ENCODE measurements at places on chromosomes 5 and 9. TPM values are rescaled to one million over a fixed set of nuclear protein-coding genes. Genes with fewer than 3 reads are reported as not detected.
A peak's percentile ranks its signal among the peaks of the same experiment; 100 is the strongest.

- no peaks in the 10 kb centered on the region for H3K4me1 ChIP-seq
- no peak overlapping the region for H3K4me3 ChIP-seq
- DNase-seq: no peak
- no peaks in the 10 kb centered on the region for H3K27me3 ChIP-seq
- H3K36me3 ChIP-seq: no peaks in the 10 kb centered on the region
These were observed 48.1 kb downstream of the KCNV2 start for GRCh38 chr9:2765250-2765880.

- H3K36me3 ChIP-seq: peaks cover 77% of the 10 kb centered on the region
- no peaks in the 10 kb centered on the region for H3K27me3 ChIP-seq
- H3K27ac ChIP-seq: no peak overlapping the region
- H3K4me3 ChIP-seq: no peak overlapping the region
- peaks cover 20% of the 10 kb centered on the region for H3K4me1 ChIP-seq
These were observed 18.0 kb downstream of the ORM2 start for GRCh38 chr9:114347675-114348074.

DNA sequence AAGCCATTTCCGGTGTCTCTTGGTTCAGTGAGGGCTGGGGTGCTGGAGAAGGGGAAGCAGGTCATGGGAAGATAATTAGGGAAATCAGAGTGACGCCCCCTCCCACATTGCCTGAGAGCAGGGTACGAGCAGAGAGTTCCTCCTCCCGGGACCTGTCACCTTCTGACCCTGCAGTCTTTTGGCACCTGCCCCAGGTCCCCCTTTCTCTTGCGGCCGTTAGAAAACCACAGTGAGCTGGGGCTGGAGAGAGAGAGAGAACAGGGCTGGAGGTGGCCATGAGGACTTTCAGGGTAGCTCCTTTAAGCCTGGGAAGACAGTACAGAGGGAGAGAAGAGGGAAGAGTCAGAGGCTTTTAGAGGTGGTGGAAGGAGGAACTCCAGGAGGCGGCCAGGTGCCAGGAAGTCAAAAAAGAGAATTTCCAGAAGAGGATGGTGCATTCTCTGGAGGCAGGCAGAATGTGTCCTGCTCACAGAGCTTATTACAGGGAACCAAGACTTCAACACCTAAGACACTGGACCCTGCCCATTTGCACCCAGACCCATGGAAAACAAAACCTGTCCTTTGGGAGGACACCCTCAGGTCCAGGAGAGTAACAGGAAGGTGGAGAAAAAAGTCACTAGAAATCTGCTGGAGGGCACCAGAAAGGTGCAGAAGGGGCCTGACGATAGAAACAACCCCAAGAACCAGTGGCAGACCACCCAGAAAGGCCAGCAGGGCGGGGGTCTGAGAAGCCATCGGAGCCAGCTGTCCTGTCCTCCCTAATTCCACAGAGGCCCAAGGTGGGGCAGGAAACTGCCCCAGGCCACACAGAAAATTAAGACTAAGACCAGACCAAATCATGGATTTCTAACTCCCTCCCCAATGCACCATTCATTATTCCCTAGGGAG is 6.5 kb upstream of the ACSL6 start:
- H3K36me3 ChIP-seq: no peaks in the 10 kb centered on the region
- no peak overlapping the region for H3K27ac ChIP-seq
- no peak overlapping the region for H3K4me3 ChIP-seq
- H3K4me1 ChIP-seq: no peaks in the 10 kb centered on the region
- no peak for DNase-seq

GRCh38 chr9:123530244-123530643 is 174.2 kb downstream of the CRB2 start:
- H3K4me3 ChIP-seq: no peak overlapping the region
- H3K4me1 ChIP-seq: no peaks in the 10 kb centered on the region
- no peaks in the 10 kb centered on the region for H3K27me3 ChIP-seq
- H3K36me3 ChIP-seq: no peaks in the 10 kb centered on the region
- DNase-seq: no peak

DNA sequence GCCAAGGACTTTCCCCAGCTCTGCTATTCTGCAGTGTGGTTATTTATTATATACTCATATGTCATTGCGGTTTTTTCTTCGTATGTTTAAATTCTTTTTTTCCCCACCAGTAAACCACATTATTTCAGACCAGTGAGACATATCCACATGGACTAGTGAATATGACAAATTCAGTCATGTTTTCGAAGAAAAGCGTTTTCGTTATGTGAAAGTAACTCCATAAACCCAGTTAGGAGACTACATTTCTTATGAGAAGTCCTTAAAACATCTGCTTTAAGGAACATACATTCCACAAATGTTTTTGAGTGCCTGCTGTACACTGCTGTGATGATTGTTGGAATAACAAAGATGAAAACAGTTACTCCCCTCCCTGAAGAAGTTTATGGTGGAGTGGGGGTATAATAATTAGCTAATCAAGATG is 591.8 kb upstream of the CLINT1 start:
- no peak for DNase-seq
- H3K27ac ChIP-seq: no peak overlapping the region
- no peaks in the 10 kb centered on the region for H3K4me1 ChIP-seq
- H3K27me3 ChIP-seq: no peaks in the 10 kb centered on the region
- no peak overlapping the region for H3K4me3 ChIP-seq

DNA sequence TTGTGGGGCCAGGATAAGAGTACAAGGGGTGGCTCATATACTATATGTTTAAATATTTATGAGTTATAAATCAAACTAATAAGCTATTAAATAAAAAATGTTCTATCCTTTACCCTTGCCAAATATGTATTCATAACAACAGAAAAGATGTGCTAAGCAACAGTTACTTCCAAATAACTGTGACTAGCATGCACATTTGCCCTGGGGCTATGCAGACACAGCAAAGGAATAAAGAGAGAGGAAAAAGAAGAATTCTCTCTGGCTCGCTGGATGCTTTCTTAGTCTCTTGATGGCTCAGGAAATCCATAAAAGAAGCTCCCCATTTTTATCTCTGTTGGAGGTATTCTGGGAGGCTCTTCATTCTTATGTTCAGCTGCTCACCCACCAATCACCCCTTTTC is 182.4 kb upstream of the ATP10B start:
- no peak for DNase-seq
- H3K36me3 ChIP-seq: no peaks in the 10 kb centered on the region
- H3K4me3 ChIP-seq: no peak overlapping the region

DNA sequence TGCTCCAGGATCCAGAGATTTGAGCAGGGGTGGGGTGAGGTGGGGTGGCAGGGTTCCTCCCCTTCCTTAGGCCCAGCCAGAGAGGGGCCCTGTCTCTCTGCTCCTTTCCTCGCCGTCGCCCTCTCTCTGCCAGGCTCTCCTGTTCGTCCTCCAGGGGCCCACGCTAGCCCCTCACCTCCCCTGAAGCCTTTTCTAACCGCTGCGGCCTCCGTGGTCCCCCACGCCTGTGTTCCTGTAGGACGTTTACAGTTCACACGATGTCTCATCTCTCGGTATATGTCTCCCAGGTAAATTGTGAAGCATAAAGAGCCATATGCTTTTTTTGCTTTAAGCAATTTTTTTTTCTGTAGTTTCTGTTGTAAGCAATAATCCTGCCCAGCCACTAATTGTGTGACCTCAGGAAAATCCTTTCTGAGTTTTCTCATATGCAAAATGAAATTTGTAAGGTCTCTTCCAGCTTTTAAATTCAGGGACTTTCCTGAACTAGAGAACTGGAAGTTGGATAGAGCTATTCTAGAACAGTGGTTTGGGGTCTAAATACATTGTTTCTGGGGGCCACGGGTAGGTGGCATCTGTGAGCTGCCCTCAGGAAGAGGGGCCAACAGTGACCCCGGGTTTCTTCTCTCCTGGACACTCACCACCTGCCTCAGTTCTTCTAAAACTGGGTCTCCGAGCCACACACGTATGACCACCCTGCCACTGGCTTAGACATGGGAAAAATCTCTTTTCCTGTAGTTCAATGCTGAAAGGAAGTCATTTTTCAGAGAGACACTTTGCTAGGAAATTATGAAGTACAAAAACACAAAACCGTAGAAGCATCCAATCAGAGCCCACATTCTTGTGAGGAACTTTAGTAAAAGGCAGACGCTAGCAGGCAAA is 50.2 kb upstream of the ZNF366 start:
- H3K27ac ChIP-seq: no peak overlapping the region
- H3K4me3 ChIP-seq: peak overlapping the region; percentile 45
- no peaks in the 10 kb centered on the region for H3K27me3 ChIP-seq

- DNase-seq: no peak
- no peaks in the 10 kb centered on the region for H3K36me3 ChIP-seq
- H3K27me3 ChIP-seq: no peaks in the 10 kb centered on the region
- H3K27ac ChIP-seq: no peak overlapping the region
These were observed 172.6 kb upstream of the S1PR3 start for GRCh38 chr9:88818495-88819201.

- peaks cover 12% of the 10 kb centered on the region for H3K36me3 ChIP-seq
- no peak overlapping the region for H3K4me3 ChIP-seq
- peaks cover 13% of the 10 kb centered on the region for H3K27me3 ChIP-seq
These were observed 1.7 kb upstream of the TMCO6 start for GRCh38 chr5:140637371-140638100.

GRCh38 chr5:9194509-9194908 is 351.4 kb downstream of the SEMA5A start:
- peaks cover 3% of the 10 kb centered on the region for H3K36me3 ChIP-seq
- peaks cover 21% of the 10 kb centered on the region for H3K4me1 ChIP-seq
- H3K4me3 ChIP-seq: no peak overlapping the region
- no peak overlapping the region for H3K27ac ChIP-seq

- DNase-seq: peak; percentile 46
- no peak overlapping the region for H3K27ac ChIP-seq
- peaks cover 18% of the 10 kb centered on the region for H3K4me1 ChIP-seq
- H3K36me3 ChIP-seq: peaks cover 36% of the 10 kb centered on the region
These were observed 13.4 kb upstream of the EXOC3 start for GRCh38 chr5:429453-430188.

- no peak for DNase-seq
- no peaks in the 10 kb centered on the region for H3K27me3 ChIP-seq
- no peak overlapping the region for H3K4me3 ChIP-seq
- H3K4me1 ChIP-seq: no peaks in the 10 kb centered on the region
- no peaks in the 10 kb centered on the region for H3K36me3 ChIP-seq
These were observed 49.4 kb downstream of the ATP10B start for GRCh38 chr5:160802592-160802991.

- no peak overlapping the region for H3K4me3 ChIP-seq
- DNase-seq: no peak
- H3K4me1 ChIP-seq: no peaks in the 10 kb centered on the region
These were observed 25.3 kb upstream of the CEP72 start for GRCh38 chr5:586751-587285.

DNA sequence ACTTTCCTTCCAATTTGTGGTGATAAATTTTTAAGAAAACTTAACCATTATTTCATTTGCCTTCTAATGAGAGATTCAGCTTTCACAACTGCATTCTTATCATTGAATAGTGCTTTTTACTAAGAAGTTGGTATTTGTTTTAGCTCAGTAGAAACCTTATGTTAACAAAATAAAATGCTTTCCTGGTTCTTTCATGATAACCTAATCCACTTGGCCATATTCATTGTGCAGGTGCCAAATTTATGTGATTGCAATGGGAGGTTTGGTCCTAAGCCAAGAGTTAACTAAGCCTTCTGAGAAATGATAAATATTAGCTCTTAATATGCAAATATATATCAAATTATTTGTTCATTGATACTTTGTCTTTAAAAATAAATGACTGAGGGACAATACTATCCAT is 141.1 kb upstream of the TLE4 start:
- DNase-seq: no peak
- H3K4me1 ChIP-seq: no peaks in the 10 kb centered on the region
- H3K27ac ChIP-seq: no peak overlapping the region
- H3K27me3 ChIP-seq: no peaks in the 10 kb centered on the region
- H3K36me3 ChIP-seq: no peaks in the 10 kb centered on the region

GRCh38 chr9:9246726-9247125 is 1366.1 kb downstream of the PTPRD start:
- no peaks in the 10 kb centered on the region for H3K36me3 ChIP-seq
- no peaks in the 10 kb centered on the region for H3K27me3 ChIP-seq
- no peak for DNase-seq
- H3K4me3 ChIP-seq: no peak overlapping the region

- no peaks in the 10 kb centered on the region for H3K4me1 ChIP-seq
- H3K27ac ChIP-seq: no peak overlapping the region
- no peaks in the 10 kb centered on the region for H3K36me3 ChIP-seq
- no peaks in the 10 kb centered on the region for H3K27me3 ChIP-seq
These were observed 46.8 kb upstream of the FER start for GRCh38 chr5:108700930-108701329.

DNA sequence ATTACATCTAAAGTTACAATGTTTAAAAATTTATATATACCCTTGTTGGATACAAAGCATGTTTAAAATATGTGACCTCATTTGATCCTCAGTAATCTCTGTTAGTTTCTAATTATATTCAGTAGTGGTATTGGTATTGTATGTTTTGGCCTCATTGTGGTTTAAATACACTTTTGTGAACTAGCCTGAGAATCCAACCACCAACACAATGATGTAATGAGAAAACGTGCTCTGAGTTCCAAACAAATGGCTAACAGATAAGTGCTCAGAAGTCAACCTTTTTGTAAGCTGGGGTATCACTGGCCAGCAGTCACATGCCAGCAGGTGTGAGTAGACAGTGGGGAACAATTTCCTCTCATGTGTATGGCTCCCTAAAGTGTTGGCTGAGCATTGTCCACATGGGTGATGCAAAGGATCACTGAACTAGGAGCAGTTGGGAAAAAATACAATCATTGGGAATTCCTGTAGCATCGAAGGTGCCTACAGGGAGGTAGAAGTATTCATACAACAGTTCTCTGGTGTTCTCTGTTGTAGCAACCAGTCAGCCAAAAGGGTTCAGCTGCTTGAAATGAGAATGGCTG is 56.1 kb downstream of the DOCK8 start:
- no peak for DNase-seq
- H3K27ac ChIP-seq: no peak overlapping the region
- H3K4me3 ChIP-seq: no peak overlapping the region
- no peaks in the 10 kb centered on the region for H3K4me1 ChIP-seq

DNA sequence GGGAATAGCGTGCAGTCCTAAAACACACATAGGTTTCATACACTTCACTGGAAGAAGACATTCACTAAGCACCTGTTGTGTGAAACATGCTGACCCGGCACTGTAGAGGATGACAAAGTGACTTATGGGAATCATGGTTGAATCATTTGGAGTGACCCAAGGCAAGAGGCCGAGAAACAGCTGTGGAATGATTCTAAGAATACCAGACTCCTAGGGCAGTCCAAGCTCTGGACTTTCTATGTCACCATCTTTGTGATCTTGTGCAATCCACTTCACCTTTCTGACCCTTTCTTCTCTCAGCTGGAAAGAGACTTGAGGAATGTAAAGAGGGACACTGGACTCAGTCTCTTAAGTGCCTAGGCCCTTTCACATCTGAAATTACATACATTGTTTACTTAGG is 13.1 kb downstream of the MSANTD3 start:
- H3K4me3 ChIP-seq: no peak overlapping the region
- H3K27ac ChIP-seq: no peak overlapping the region
- H3K27me3 ChIP-seq: no peaks in the 10 kb centered on the region
- no peak for DNase-seq
- no peaks in the 10 kb centered on the region for H3K4me1 ChIP-seq

- no peak for DNase-seq
- no peaks in the 10 kb centered on the region for H3K4me1 ChIP-seq
- H3K4me3 ChIP-seq: no peak overlapping the region
- H3K27ac ChIP-seq: no peak overlapping the region
These were observed 51.0 kb downstream of the OTULIN start for GRCh38 chr5:14715481-14715880.

The PCDHB8 gene
- 1.7 TPM for total RNA-seq

The OMD gene
- total RNA-seq: 76.5 TPM

The SGCD gene
- 30.6 TPM for total RNA-seq

The PITX1 gene
- 0.11 TPM for total RNA-seq

The FGF1 gene
- 25.6 TPM for total RNA-seq

The PGM5 gene
- 16.8 TPM for total RNA-seq

The C9orf153 gene
- 1.2 TPM for total RNA-seq

The MLANA gene
- total RNA-seq: 0.20 TPM

The OTP gene
- total RNA-seq: 0.83 TPM

The FRMD3 gene
- total RNA-seq: 26.8 TPM

The PCDHGC4 gene
- total RNA-seq: 20.0 TPM

All from spinal cord (tissue), 10 donors.